WERI-Rb-1 (cell line): ENCODE measurements at places on chromosomes 11 and 22.

- DNase-seq: no peak
Observed at GRCh38 chr11:84721561-84721961, 905.6 kb downstream of the DLG2 start.

- peak; percentile 72 for DNase-seq
Observed at GRCh38 chr11:48172818-48173609, 43.6 kb upstream of the OR4B1 start.

DNA sequence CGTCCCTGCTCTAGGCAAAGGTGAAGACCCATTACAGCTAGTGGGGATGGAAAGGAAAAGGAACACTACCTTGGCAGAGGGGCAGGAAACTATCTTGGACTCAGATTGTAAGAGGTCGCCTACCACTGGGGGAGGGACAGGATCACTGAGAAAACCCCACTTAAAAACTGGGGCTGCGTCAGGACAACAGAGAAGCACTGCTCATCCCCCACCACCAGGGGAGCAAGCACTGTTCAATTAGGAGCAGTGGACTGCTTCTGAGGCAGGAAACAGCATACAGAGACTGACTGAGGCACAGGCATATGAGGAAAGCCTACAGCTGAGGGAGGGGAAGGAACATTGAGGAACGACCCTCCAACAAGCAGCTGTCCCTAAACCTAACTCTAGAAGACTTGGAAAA lies 20.8 kb upstream of the DLAT start:
- DNase-seq: no peak

DNA sequence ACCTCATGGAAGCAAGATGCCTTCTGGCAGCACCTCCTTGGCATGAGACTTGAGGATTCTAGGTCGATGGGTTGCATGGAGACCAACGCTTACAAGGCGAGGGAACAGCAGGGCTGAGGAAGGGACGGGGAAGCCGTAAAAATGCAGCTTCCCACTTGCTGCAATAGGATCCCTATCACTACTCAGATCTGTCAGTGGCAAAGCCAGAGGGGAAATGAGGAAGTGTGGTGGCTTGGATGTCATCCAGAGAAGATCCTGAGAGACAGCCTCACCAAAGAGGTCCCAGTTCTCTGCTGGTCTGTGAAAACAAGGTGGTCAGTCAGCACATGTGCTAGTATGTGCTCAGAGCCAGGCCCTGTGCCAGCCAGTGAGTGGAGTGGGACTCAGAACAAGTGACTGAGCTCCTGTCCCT lies 22.2 kb downstream of the CYB5R2 start:
- no peak for DNase-seq

DNA sequence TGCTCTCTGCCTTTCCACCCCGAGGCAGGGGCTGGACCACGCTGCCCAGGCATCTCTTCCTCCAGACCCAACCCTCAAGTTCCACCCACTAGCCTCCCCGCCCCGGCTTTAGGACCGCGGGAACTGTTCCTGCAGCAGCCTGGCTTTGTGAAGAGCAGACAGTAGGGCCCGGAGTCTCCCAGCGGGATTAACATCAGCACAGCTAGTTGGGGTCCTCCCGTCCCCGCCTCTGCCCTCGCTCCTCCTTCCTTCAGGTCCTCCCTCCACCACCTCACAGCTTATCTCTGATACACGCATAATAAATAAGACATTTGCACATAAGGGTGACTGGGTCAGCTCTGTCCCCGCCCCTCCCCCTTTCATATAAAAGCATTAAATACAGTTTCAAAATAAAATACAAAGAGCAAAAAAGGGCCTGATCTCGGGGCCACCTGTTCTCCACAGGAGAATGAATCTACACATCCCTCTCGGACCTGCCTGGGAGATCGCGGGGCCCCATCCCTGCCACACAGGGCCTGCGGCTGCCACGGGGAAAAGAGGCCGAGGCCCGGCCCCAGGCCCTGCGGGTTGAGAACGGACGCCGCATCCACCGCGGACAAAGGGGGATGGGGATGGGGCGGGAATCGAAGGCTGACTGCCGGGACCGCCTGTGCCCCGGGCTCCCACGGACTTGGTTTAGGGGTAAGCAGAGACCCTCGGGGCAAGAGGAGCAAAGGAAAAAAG lies 6.5 kb downstream of the ZFTA start:
- peak; percentile 88 for DNase-seq

GRCh38 chr11:8250434-8250833 lies 13.2 kb downstream of the LMO1 start:
- DNase-seq: no peak

DNA sequence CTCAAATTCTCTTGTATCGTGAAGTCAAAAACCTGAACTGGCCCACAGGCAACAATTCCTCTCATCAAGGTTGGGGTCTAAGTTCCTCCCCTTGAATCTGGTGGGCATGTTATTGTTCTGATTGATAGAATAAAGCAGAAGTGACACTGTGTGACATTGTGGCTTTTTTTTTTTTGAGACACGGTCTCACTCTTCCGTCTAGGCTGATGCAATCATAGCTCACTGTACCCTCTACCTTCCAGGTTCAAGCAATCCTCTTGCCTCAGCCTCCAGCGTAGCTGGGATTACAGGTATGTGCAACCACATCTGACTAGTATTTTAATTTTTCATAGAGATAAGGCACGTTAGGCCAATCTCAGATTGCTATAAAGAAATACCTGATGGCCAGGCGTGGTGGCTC lies 8.9 kb upstream of the PELI3 start:
- no peak for DNase-seq

DNA sequence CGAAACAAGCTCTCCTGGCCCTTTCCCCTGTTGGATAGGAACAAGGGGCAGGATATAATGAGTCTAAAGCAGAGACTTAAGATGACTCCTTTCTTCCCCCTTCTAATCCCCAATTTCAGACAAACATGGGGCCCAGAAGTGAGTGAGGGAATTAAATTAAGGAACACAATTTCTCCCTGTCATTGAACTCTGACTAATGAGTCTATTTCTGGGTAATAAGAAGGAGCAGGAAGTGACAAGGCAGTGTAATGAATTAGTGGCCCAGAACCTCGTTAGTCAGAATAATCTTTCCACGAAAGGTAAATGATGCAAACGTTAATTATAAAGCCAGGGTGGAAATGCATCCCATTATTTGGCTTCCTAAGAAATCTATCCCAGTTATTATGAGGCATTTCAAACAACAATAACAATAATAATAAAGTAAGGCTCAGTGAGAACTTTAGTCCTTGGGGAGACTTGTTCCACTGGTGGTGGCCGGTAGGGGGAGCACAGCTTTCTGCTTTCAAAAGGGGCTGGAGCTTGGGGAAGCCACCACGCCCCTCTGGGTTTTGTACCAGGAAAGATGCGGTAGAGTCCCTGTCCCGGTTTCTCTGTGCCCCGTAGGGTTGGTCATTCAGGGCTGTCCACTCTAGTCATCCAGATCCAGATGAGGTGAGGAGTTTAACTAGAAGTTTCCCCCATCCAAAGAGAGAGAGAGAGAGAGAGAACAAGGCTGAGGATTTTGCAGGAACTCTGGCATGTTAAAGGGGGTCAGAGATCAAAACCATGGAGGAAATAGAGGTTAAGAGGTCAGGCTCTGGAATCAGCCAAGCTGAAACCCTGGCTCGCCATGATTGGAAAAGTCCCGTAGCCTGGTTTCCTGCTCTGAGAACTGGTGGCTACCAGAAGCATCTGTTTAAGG lies 298.3 kb downstream of the NTM start:
- peak; percentile 69 for DNase-seq

- no peak for DNase-seq
Observed at GRCh38 chr11:68468217-68468828, 7.8 kb downstream of the PPP6R3 start.

- no peak for DNase-seq
Observed at GRCh38 chr11:61978703-61979661, 11.5 kb upstream of the FTH1 start.

- no peak for DNase-seq
Observed at GRCh38 chr11:108313444-108313843, 90.6 kb downstream of the ATM start.

DNA sequence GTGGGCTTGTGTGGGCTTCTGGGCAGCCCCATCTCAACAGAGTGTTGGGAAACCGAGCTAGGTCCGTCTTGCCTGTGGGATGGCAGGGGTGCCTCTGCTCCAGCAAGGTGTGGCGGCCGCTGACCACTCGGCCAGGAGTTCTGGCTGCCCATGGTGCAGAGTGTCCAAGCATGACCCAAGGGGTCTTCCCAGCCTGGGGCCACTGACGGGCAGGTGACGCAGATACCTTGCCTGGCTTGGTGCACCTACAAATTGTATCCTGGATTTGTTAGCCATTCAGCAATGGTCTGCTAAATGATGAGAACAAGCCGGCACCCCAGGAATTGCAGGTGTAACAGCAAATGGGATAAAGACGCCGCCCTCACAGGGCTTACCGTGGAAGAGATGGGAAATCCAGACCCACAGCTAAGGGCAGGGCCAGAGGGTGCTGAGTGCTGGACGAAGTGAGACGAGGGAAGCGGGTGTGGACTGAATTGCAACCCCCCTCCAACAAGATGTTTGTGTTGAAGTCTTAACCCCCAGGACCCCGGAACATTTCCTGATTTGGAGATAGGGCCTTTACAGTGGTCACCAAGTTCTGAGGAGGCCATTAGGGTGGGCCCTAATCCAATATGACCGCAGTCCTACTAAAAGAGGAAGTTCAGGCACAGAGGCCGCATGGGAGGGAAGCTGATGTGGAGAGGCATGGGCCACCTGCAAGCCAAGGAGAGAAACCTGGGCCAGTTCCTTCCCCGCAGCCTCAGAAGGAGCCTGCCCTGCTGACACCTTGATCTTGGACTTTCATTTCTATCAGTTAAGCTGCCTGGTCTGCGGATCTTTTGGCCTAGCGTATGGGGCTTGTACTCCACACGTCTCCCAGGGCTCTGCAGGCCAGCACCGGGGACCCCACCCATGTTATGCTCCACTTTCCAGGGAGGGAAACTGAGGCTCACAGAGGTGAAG lies 45.2 kb upstream of the LINC01488 start:
- no peak for DNase-seq

- no peak for DNase-seq
Observed at GRCh38 chr11:12380565-12381325, 3.4 kb downstream of the PARVA start.

- peak; percentile 82 for DNase-seq
Observed at GRCh38 chr22:38569972-38570778, at the start of gene DMC1. Gene DMC1, minus strand, starts transcription at chr22:38570183. Its CDS starts 1,927 bp downstream, at chr22:38568256.
